ENCODE measurements at places on chromosomes 1 and 21. TPM values are rescaled to one million over a fixed set of nuclear protein-coding genes. Genes with fewer than 3 reads are reported as not detected.

LAPTM5 gene
- 3.4 TPM for total RNA-seq

SMIM1 gene
- total RNA-seq = not detected

MCOLN2 gene
- 9.6 TPM for total RNA-seq

GRCh38 chr21:26961698-26962097 is 5.2 kb downstream of the ADAMTS5 start:
- DNase-seq = no peak

DNA sequence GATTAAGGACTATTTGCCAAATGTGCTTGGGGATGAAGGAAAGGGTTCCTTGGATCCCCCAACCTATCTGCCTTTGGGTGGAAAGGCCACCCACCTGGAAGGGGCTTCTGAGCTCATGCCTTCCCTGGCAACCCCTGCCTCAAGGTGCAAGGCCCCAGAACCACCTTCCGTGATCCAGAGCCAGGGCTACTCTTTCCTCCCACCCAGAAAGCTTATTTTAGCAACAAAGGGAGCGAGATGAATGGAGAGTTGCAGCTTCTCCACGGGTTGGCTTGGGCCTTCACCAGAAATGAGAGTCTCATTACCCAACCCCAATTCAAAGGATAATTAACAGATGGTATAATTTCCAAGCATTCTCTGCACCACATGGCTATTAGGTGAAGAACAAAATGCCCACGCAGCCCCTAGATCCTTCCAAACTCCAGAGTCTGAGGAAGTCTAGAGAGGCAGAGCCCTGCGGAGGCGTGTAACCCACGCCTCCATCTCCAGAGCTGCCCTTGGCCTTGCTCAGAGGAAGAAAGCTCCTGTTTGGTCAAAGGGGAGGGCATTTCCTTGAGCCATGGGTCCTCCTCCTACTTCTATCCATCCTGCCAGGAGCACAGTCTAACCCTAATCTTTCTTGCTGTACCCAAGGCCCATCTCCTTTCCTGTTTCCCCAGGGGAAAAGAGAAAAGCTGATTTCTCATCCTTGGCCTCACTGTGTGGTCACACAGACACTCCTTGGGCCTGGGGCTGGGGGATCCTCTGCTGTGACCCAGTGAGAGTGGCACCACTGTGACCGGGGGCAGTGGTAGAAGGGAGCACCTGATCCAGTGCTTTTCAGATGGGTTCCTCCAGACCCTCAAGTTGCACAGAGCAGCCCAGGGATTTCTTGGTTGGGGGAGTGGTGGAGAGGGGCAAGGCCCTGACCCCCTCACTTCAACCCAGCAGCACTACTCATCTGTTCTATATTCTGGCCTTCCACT is 1.7 kb upstream of the CELSR2 start:
- no peak for DNase-seq

All from M059J (cell line).